ENCODE measurements at places on chromosomes 3 and 15.

DNA sequence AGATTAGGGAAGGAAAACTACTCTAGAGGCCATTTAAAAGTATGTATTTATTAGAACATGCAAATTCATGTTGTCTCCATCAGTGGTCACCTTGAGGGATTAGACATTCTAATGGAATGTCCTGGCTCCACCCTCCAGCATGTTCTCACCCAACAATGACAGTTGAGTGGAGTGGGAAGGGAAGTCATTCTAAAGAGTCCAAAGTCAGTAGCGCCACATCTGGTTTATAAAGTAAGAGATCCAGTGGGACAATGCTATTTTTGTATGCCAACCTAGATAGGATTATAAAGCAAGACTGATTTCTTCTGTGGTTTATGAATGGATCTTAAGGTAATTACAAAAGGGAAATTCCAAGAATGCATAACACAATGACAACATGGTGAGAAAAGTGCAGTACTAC lies 33.3 kb downstream of the SLC24A1 start:
- DNase-seq, result no peak

GRCh38 chr15:96072821-96073220 lies 257.7 kb upstream of the NR2F2 start:
- no peak for DNase-seq

- no peak for DNase-seq
These were observed 63.5 kb downstream of the SLC49A4 start for GRCh38 chr3:122858373-122858772.

DNA sequence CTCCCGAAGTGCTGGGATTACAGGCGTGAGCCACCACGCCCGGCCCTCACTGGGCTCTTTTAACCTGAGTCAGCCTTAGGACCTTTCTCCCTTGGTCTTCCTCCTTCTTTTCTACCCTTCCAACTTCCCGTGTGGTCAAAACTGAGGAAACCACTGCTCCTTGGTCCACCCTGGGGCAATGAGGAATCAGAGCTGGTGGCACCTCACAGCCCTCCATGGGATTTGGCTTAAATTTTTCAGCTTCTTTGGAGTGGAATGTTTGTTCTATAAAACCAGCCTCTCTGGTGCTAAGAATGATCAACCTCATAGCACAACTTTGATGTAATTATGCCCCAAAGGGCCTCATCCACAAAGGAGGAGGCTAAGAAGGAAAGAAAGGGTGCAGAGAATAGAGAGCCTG lies 76.6 kb upstream of the CFAP20DC start:
- DNase-seq, result no peak

DNA sequence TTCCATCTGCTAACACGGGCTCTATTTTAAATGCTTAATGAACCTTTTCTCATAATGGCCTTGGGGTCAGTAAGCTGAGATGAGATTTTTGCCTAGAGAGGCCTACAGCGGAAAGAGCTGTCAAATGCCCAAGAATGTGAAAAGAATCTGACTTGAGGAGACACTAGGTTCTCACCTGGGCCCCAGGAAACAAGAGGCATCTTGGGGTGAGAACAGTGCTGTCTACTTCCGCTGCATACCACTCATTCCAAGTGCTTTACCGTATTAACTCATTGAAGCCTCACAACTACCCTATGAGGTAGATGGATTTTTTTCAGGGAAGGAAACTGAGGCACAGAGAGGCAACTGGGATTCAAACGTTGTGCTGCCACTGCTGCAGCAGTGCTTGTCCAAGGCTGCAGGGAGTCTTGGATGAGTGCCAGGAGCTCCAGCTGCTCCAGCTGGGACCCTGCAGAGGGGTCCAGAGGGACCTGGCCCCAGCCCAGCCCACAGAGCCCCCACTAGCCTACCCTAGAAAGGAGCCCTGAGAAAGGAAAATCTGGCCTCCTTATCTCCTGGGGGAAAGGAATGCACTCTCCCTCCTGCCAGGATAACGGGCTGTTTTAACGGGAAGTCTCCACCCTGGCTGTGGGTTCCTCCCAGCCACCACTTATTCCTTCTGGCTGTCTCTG lies 68.4 kb downstream of the SLC12A8 start:
- no peak for DNase-seq

DNA sequence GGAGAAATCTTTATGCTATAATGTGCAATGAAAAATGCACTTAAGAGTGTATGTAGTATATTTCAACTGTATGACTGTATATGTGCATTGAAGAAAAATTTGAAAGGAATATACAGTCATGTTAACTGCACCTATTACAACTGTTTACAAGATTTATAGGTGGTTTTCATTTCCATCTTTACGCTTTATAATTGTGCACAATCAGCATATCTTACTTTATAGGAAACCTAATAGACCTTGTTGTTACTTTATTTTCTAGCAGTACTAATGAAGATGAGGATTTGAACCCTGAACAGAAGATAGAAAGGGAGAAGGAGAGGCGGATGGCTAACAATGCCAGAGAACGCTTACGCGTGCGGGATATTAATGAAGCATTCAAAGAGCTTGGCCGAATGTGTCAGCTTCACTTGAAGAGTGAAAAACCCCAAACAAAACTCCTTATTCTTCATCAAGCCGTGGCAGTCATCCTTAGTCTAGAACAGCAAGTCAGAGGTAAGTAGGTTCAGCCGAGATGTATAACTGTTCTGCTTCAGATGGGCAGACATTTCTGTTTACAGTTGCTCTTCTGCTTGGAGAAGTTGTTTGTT lies 103.4 kb upstream of the CGNL1 start:
- no peak for DNase-seq

DNA sequence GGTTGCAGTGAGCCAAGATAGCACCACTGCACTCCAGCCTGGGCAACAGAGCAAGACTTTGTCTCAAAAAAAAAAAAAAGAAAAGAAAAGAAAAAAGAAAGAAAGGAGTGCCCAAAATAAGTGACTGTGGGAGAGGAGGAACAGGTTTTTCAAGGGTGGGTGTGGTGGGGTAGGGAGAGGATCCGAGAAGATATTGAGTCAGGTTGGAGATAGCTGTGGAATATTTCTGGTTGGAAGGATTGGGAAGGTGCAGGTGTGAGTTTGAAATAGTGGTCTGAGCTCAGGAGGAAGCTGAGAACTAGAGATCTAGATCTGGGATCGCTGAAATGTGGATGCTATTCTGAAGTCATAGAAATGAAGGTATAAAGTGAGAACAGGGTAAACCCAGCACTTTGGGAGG lies 7.8 kb downstream of the SCAMP2 start:
- DNase-seq, result no peak

DNA sequence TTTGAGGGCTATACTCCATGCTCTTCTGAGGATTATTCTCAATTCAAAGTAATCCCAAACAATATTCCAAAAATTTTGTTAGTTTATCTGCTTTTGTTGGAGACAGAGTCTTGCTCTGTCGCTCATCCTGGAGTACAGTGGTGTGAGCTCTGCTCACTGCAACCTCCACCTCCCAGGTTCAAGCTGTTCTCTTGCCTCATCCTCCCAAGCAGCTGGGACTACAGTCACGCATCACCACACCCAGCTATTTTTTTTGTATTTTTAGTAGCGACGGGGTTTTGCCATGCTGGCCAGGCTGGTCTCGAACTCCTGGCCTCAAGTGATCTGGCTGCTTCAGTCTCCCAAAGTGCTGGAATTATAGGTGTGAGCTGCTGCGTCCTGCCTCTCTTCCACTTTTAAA lies 39.1 kb downstream of the MEF2A start:
- no peak for DNase-seq

- no peak for DNase-seq
These were observed 479 bp upstream of the CLDN1 start for GRCh38 chr3:190322604-190323245.

DNA sequence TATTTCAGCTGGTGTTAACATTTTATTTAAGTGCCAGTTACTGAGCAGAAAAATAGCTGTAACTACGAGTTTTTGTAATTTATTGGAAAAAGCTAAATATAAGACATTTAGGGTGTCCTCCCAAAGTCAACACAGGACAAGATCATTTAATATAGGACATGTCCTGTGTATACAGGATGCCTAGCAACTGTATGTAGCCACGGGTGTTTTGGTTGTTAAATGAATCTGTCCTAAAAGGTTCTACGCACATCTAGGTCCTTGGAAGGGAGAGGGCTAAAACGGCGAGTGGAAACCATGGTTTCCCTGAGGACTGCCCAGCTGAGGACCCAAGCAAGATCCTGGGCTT lies 565 bp upstream of the ZNF621 start:
- no peak for DNase-seq

DNA sequence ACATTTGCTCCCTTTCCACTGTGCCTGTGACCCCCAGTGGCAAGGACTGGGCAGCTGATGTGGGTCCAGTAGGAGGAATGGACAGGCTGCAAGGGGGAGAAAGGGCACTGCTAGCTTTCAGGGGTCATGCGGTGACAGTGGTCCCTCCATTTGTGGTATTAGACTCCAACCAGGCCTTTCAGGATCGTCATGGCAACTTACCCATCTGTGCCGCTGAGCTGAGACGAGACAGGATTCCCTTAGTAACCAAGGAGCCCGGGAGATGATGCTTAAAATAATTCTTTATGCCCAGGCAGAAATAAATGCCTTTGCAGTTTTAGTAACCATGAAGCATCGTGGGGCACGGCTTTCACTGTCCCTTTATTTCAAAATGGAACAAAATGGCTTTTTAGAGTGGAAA lies 15.9 kb upstream of the MRPL3 start:
- no peak for DNase-seq

DNA sequence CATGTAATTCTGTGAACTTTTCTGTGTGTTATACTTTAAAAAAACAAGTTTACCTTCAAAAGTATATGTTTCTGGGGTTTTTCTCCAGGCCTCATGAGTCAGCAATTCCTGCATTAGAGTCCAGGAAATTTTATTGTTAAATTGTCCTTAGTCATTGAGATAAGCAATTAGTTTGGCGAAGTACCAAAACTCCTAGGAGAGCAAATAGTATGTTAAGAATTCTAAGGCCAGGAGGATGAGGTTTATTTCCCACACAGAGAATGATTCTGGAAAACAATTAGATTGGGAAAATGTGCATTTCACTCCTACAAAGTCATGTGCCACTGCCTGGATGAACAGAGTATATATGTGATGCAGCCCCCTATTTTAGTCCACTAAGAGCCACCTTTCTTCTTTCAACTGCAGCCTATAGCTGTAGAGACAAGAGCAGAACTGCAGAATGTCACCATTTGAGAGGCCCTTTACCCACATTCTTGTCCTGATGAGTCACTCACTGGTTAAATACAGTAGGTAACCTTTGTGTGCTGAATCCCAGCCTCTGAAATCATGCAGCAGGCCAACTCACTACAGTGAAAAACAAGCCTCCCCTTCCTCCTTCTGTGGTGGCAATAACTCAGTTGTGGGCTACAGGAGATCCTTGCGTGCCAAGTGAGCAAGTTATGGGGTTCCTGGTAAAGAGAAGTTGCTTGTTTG lies 452.8 kb upstream of the THBS1 start:
- no peak for DNase-seq

- no peak for DNase-seq
These were observed 44.2 kb upstream of the PLXNA1 start for GRCh38 chr3:126938520-126939337.

DNA sequence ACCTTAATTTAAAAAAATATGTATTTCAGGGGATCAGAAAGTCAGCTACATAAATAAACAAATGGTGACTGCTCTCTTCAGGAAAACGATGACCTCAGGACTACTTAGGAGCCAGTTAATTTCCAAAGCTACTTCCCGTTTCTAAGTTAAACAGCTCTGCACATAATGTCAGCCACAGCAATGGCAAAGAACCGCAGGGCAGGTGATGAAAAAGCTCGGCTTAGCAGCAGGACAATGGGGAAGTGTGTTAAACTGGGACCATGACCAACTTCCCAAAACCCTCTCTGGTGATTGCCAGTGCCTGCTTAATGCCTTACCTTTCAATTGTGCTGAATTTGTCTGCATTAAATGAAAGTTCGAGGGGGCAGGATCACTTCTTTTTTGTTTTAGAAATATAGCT lies 258.9 kb downstream of the FHIT start:
- DNase-seq, result no peak

DNA sequence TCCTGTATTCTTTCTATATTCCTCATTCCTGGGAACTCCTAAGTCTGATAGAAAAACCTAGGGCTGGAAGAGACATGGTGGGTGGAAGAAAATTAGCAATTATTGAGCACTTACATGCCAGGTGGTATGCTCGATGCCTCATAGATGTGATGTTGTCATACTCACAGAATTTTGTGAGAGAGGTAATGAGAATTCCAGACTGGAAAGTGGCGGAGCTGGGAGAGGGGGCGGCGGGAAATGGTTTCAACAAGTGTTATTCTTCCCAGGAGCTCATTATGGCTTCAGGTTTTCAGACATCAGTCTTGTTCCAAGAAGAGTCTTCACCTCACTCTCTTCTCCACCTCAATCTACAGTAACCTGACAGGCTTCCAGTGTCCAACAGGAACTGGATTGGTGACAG lies 16.2 kb downstream of the TIMP4 start:
- no peak for DNase-seq

GRCh38 chr3:161142486-161142885 lies 37.3 kb upstream of the B3GALNT1 start:
- no peak for DNase-seq

DNA sequence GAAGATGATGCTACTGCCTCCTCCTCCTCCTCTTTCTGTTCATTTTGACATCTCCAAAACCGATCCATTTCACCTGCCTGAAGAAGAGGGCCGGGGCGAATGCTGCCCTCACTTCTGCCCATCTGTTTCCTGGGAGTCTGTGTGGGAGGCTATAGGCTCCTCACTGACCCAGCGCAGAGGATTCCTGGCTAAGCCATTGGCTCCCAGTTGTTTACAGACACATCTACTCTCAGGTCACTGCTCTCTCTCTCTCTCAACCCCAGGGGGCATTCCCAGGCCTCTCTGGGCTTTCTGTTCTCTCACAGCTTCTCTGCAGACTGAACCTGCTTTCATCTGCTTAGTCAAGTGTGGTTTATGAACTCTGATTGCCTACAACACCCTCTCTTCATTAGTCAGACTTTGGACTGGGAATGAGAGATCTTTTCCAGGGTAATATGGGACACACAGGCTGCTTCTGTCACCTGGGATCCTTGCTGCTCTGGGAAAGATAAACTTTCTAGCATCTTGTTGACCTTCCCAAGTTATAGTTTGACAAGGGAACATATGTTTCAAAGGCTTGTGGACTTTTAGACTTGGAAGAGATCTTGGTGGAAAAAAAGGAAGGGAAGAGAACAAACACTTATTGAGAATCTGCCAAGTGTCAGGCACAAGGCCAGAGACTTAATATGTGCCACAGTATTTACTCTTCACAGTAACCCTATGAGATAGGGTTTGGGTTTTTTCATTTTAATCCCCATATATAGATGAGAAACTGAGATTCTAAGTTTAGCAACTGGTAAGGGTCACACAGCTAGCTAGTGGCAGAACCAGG lies 30.2 kb upstream of the USP3 start:
- no peak for DNase-seq

All from NCI-H187 (cell line).